Testis (tissue), 5 donors: ENCODE measurements at places on chromosomes 12 and 14.

DNA sequence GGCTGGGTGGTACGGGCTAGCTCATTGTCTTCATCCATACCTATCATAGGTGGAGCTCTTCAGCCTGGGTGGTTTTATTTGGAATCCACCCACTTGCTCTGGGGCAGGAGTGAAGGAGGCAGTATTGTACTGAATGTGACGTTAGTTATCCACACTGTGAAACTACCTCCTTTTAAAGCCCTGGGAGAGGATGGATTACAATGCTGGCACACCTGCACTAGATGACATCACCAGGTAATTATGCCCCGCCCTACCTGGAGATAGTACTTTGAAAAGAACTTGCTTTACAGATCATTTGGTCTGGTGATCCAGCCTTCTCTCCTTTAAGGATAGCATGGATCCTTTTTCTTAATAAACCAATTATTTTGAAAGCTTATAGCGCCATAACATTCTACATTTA is 78.0 kb downstream of the B4GALNT3 start:
- no peak for DNase-seq

- no peak for DNase-seq
These were observed 58.6 kb downstream of the C14orf132 start for GRCh38 chr14:96097752-96098151.

DNA sequence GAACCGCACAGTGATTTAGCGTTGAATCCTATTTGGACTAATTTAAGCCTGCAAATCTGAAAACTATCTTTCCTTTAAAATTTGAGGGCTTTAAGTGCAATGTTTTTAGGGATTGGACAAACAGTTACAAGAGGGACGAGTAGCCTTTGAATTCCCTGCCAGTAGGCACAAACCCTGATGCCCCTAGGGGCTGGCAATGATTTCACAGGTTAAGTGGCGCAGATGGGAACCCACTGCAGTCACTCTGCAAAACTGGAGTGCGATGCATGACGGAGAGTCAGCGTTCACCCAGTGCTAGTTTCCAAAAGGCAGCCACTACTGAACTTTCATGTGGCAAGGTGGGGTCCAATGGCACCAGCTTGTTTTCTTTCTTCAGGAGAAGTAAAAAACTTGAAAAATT is 99.4 kb upstream of the FRMD6 start:
- DNase-seq = no peak

- no peak for DNase-seq
These were observed 18.9 kb downstream of the MEG3 start for GRCh38 chr14:100844846-100845245.

GRCh38 chr12:52351196-52352059 is 15.9 kb downstream of the KRT85 start:
- DNase-seq = no peak

DNA sequence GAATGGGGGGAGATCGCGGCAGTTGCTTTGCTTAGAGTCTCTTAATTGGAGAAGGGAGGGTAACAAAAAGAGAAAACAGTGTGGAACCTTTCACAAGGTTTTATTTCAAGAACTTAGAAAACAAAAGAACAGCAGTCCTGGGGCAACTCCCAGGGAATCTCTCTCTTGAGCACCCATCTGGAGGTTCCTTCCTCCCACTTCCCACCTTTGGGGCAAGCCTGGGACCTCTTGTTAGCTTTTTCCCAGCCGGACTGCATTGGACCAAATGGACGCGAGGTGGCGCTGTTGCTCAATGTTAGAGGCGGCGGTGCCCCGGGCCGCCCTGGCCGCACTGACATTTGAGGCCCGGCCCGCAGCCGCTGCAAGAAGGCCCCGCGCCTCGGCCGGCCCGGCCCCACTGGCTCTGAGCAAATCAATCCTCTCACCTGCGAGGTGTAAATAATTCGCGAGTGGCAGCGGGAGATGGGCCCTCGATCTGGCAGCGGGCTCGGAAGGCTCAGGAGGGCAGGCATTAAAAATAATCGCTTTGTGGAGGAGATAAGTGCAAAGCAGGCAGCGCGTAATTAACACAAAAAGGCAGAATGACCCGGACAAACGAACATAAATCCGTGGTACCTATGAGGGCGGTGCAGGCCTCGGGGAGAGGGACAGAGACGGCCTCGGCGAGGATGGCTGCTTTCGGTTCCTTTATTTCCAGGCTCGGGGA is 2.8 kb upstream of the HOXC8 start:
- peak; percentile 95 for DNase-seq

DNA sequence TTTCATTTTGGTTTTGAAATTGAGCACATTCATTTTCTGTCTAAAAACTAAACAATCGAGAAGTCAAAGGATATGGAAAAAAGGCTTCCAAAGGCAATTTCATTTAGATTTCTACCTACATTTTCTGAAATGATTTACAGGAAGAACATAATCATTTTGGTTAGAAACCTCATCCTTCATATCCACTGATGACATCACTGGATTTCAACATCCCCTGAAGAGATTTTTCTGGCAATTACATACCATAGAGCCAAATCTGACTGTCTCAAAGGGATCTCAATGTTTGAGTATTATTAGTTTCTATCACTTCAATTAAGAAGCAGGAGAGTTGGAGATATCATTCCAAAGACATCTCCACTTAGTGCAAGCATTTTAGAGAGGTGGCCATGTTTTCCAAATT is 137.8 kb downstream of the TTC7B start:
- no peak for DNase-seq
